NCI-H2107 (cell line): ENCODE measurements at places on chromosomes 1 and 21.

DNA sequence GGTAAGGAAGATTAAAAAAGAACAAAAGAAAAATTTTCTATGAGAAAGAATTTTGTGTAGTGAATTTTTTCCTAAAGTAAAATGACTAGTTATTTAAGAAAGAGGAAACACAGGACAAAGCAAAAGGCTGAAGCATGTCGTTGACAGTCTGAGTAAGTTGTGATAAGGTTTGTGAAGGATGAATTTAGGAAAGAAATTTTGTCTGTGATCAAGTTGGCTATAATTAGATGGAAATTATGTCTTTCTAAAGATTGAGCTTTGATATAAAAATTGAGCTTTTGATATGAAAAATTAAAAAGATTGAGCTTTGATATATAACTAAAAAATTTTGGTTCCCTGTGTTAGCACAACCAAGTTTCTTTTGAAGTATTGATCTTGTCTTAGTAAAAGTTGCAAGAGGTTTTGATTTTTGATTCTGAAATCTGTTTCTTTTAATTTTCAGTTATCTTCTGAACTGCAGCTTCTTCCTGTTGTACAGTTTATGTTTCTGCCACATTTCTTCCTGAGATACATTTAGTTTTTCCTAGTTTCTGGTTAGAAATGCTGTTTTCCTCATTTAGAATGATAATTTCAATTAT is 101.7 kb upstream of the KIAA0040 start:
- no peak for DNase-seq

- DNase-seq = peak; percentile 93
Measured at GRCh38 chr1:39926820-39927219, 25.1 kb upstream of the MYCL start.

DNA sequence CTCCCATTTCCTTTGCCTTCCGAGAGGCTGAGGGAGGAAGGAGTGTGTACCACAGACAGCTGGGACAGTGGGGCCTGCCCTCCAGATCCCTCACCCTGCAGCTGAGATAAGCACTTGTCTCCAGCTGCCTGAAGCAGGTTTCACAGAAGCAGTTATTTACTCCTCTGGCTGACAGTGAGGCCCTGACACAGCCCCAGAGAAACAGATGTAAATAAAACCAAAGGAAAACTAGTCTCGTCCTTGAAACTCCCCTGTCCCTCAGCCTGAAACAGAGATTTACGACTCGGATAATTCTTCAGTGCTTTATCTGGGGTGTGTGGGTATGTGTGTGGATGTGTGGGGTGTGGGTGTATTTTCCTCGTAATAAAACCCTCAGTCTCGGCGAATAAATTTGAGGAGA is 181.1 kb downstream of the IGSF21 start:
- peak; percentile 16 for DNase-seq

GRCh38 chr1:214216779-214217178 is 64.2 kb upstream of the SMYD2 start:
- no peak for DNase-seq

DNA sequence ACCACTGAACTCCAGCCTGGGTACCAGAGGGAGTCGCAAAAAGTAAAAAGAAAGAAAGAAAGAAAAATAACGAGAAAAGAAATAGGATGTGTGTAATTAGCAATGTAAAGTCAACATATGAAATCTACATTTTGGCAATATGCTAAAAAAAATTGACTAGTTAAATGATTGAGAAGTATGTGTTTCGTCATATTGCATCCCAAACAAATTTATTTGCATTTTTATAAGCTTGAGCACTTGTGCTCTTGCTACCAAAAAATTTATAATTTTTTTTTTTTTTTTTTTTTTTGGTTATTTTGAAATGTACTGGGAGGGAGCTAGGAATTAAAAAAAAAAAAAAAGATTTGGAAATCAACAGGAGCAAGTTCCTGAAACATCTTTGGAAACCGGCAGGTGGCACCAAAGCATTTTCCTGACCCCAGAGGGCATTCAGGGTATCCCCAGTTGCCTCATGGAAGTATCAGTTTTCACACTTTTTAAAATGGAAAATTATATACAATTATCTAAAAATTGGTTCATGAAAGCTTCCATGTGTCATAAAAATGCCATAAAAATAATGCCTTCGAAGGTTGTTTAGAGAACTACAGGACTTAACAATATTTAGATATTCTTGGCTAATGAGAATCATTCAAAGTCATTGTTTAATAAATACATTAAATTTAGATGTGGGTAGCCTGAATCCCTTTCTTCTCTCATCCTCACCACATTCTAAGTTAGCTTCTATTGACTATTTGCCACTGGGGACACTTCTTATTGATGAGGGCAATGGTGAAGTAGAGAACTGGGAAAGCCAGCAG is 4.8 kb upstream of the HEATR1 start:
- DNase-seq = no peak

GRCh38 chr1:2939041-2939552 is 82.2 kb upstream of the ACTRT2 start:
- no peak for DNase-seq

DNA sequence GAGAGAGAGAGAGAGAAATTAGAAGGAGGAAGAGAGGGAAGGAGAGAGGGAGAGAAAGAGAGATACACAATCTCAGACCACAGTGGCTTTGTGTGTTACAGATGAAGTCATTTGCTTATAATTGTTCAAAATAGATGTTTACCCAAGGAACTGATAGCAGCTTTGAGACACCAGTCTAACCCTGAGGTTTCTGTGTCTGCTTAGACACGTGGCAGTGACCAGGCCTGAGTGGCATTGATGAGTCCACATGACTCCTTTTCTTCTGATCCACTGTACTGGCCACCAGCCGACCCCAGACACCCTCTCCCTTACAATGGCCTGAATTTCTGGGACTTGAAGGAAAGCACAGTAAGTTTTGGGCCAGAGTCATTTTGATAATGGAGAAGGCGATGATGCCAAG is 104.9 kb downstream of the DUSP10 start:
- no peak for DNase-seq

DNA sequence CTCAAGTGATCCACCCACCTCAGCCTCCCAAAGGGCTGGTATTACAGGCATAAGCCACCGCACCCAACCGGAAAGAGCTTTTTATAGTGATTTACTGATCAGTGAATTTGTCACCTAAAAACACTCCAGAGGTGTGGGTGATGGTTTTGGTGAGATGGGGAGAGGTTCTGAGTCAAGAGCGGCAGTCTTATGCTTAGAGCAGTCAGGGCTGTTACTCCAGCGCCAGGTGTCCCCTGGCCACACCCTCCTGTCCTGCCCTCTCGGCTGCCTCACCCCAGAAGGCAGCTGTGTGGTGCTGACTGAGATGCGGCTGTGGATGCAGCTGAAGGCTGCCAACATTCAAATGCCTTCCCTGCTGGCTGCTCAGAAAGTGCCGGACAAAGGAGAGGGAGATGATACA is 94.5 kb upstream of the LPGAT1 start:
- DNase-seq = peak; percentile 71

GRCh38 chr1:54268762-54269297 is 68.9 kb downstream of the MRPL37 start:
- DNase-seq = no peak

GRCh38 chr1:161723459-161724141 is 2.3 kb downstream of the FCRLB start:
- DNase-seq = no peak

GRCh38 chr1:41333146-41333784 is 28.0 kb upstream of the FOXO6 start:
- no peak for DNase-seq

DNA sequence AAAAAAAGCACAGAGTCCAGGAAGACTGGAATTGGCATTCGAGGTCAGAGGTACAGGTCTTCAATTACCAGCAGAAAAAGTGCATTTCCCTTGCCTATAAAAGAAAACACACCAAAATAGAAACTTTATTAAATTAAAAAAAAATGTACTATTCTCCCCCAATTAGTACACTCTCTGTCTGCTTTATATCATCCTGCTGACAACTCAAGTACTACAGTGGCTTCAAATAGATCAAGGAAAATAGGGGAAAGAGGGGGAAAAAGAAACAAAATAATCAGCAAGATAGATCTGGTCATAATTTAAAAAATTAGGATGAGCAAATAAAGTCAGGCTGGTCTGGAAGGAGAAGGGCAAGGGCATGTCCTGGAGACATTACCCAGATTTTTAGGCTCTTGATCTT is 315.1 kb downstream of the PAPPA2 start:
- DNase-seq = no peak

GRCh38 chr1:41322835-41323234 is 38.4 kb upstream of the FOXO6 start:
- no peak for DNase-seq

- DNase-seq = no peak
Measured at GRCh38 chr1:65049941-65050713, 83.8 kb upstream of the JAK1 start.

DNA sequence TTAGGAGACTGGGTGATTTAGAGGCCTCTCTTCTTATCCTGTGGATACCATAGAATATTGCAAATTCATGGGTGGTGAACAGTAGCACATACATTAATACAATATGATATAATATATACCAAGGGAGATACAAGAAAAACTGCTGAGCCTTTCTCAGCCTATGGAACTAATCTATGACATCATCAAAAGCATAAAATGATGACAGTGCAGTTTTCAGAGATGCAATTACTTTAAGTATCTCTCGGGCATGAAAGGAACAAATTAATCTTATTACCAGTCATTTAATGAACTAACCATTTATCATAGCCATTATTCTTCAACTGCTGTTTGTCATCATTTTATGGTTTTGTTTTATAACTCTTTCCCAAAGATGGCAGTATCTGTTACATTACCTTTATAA is 3.5 kb downstream of the CHODL start:
- no peak for DNase-seq

DNA sequence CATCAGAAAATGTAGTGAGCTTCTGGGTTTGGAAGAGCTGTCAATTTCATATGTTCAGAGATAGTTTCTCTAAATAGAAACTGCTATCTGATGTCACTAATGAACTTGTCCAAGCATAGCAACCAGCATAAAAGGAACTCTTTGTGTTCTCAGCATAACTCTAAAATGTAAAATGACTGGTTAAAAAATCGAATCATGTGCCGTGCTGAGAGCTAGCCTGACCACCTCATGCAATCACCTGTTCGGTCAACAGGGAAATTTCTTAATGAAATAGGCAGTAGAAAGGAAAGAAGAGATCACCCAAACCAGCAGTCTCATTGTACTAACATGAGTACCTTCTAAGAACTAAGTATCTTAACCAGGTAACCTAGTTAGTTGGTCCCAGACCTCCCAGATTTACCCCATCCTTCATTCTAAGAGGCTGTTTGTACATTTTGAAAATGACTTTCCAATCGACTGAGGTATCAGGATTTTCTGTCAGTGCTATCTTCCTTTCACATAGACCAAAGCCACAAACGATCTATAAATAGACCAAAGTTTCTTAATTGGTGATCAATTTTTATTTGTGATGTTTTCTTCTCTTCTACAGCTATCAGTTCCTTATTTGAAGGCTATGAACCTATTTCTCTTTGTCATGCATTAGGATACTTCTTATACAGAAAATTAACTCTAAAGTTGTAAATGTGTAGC is 147.3 kb downstream of the TLR5 start:
- no peak for DNase-seq

DNA sequence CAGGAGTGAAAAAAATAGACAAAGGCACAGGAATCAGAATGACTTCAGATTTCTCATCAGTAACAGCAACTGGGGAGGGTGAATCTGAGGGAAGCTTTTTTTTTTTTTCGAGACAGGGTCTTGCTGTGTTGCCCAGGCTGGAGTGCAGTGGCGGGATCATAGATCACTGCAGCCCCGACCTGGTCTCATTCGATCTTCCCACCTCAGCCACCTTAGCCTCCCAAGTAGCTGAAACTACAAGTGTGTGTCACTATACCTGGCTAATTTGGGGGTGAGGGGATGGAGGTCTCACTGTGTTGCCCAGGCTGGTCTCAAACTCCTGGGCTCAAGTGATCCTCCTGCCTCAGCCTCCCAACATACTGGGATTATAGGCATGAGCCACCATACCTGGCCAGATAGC is 10.7 kb downstream of the ARMH1 start:
- no peak for DNase-seq

- DNase-seq = no peak
Measured at GRCh38 chr1:240719953-240720700, 108.2 kb upstream of the GREM2 start.

DNA sequence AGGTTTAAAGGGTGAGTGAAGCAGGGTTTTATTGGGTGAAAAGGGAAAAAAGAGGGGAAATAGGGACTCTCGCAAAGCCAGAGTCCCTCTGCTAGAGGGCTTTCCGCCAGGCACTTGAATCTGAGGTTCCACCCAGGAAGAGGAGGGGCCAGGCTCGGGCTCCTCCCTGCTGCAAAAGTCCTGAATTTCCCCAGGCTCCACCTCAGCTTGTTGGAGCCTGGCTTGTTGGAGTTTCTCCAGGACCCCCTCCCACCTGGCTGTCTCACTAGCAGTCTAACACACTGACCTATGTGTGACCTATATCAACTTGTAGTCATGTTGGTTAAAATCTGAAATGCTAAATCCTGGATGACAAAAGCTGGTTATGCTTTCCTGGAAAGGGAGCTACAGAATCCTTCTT is 25.5 kb downstream of the GBP2 start:
- DNase-seq = no peak

GRCh38 chr1:24709791-24710441 is 35.3 kb upstream of the CLIC4 start:
- no peak for DNase-seq

GRCh38 chr1:205339717-205340116 is 17.0 kb downstream of the KLHDC8A start:
- no peak for DNase-seq

GRCh38 chr1:1361982-1362423 is 3.6 kb upstream of the MXRA8 start:
- DNase-seq = no peak
